Activated naive CD8-positive, alpha-beta T cell treated with anti-CD3 and anti-CD28 coated beads, Interleukin-2, amount 10 ng/mL, durations not matched to agents 7 days and 5 days (primary cell): ENCODE measurements at places on chromosomes 11 and 22.

GRCh38 chr11:119088406-119088805 is 3.7 kb downstream of the HMBS start:
- H3K27me3 ChIP-seq, result no peaks in the 10 kb centered on the region
- H3K36me3 ChIP-seq, result peaks cover 14% of the 10 kb centered on the region
- H3K4me3 ChIP-seq, result no peak overlapping the region
- peaks cover 46% of the 10 kb centered on the region for H3K4me1 ChIP-seq

GRCh38 chr22:40055143-40055883 is 60.6 kb downstream of the FAM83F start:
- no peak for DNase-seq
- peak overlapping the region; percentile 96 for H3K27ac ChIP-seq
- H3K4me1 ChIP-seq, result peaks cover 68% of the 10 kb centered on the region

- no peaks in the 10 kb centered on the region for H3K36me3 ChIP-seq
- no peak overlapping the region for H3K4me3 ChIP-seq
- DNase-seq, result no peak
- peaks cover 25% of the 10 kb centered on the region for H3K27me3 ChIP-seq
Measured at GRCh38 chr11:69010361-69010891, 2.6 kb downstream of the MRGPRF start.

- H3K36me3 ChIP-seq, result peaks cover 2% of the 10 kb centered on the region
- DNase-seq, result no peak
- H3K27ac ChIP-seq, result no peak overlapping the region
- no peaks in the 10 kb centered on the region for H3K27me3 ChIP-seq
- no peak overlapping the region for H3K4me3 ChIP-seq
- H3K4me1 ChIP-seq, result peaks cover 20% of the 10 kb centered on the region
Measured at GRCh38 chr11:121032546-121032945, 8.6 kb downstream of the TBCEL start.

DNA sequence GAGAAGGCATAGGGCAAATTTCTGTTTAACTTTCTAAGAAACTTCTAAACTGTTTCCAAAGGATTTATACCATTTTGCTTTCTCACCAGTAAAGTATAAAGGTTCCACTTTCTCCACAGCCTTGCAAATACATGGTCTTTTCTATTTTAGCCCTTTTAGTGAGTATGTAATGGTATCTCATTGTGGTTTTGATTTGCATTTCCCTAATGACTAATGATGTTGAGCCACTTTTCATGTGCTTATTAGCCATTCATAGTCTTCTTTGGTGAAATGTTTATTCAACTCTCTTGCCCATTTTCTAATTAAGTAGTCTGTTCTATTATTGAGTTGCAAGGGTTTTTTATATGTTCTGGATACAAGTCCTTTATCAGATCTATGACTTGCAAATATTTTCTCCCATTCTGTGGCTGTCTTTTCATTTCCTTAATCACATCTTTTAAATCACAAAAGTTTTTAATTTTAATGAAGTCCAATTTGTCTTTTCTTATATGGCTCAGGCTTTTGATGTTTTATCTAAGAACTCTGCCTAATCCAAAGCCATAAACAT is 83.8 kb upstream of the KCNQ1OT1 start:
- peaks cover 4% of the 10 kb centered on the region for H3K36me3 ChIP-seq
- no peak overlapping the region for H3K4me3 ChIP-seq
- H3K4me1 ChIP-seq, result no peaks in the 10 kb centered on the region
- H3K27me3 ChIP-seq, result peaks cover 5% of the 10 kb centered on the region

DNA sequence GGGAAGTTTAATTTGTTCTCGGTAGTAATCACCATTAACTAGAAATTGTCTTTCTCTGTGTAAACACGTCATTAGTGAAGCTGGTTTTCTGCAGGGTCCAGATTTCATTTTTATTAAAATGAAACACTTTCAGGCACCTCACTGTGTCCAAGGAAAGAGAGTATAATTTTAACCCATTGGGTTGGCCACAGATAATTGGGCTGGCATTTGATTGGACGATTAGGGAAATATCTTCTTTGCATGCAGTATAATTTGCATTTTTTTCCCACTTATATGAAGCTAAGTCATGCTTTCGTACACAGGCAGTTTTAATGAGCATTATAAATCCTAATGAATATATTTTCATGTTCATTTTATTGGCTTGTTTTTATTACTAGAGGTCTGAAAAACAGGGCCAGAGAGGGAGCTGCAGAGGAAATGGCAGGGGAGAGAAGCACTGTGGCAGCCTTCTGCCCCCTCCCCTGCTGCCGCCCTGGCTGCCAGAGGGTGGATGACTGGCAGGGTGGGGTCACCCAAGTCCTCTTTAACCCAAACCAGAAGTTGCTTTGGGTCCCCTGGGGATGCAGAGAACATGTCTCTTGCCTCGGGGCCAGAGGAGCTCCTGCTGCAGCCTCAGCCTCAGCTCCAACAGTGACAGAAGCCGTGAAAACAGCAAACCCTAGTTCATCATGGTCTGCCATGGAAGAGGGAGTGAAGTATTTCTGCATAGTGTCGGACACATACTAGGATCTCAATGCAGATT is 93.9 kb downstream of the PKNOX2 start:
- no peak overlapping the region for H3K27ac ChIP-seq
- no peaks in the 10 kb centered on the region for H3K4me1 ChIP-seq
- no peak for DNase-seq
- H3K4me3 ChIP-seq, result no peak overlapping the region
- peaks cover 20% of the 10 kb centered on the region for H3K27me3 ChIP-seq
- H3K36me3 ChIP-seq, result no peaks in the 10 kb centered on the region

DNA sequence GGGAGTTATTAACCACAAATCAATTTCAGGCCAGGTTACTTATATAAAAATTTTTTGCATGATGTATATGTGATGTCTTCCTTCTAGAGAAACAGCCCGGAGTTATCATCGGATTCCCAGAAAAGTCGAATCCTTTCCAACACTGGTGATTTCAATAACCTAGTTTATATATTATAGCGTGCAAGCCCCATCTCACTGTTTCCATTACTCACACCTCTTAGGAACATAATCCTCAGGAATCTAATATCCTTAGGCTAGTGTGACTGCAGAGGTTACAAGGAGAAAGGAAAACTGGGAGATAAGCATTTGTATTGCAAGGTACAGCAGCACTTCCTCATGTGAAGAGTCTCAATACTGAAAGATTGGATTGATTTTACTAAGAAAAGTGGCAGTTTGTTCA is 20.3 kb downstream of the ARHGAP20 start:
- H3K27ac ChIP-seq, result no peak overlapping the region
- H3K27me3 ChIP-seq, result peaks cover 13% of the 10 kb centered on the region
- DNase-seq, result no peak
- no peaks in the 10 kb centered on the region for H3K36me3 ChIP-seq
- H3K4me3 ChIP-seq, result no peak overlapping the region

DNA sequence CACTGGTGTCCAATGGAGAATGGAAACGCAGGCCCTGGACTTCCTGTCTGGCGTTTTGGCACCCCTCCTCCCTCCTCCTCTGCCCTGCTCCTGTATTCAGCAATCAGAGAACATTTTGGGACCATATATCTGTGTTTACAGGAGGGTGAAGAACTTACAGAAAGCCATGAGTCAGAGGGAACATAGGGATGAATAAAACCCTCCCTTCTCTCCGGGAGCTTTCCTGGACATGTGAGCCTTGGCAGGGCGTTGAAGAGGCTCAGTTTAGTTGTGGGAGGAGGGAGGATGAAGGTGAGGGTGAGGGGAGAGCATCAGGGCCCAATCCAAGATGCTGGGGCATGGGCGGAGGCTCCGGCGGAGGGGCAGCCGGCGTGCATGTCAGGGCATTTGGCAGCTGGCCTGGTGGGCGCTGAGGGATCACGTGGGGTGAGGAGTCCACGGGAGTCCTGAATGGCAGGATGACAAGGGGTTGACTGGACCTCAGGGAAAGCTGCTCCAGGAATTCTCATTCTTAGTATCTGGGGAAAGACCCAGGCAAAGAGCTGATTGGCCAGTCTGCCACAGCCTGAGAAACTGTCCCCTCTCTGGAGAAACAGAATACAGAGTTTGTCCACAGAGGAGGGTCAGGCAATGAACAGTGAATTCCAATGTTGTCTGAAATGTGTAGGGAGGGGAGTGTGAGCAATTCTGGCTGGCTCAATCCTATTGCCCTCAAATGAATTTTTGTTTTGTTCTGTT is 28.9 kb downstream of the MICAL2 start:
- no peak for DNase-seq
- peaks cover 23% of the 10 kb centered on the region for H3K36me3 ChIP-seq
- H3K4me3 ChIP-seq, result no peak overlapping the region
- H3K27ac ChIP-seq, result no peak overlapping the region

GRCh38 chr11:63870351-63871140 is 31.6 kb downstream of the MARK2 start:
- no peak for DNase-seq
- H3K36me3 ChIP-seq, result peaks cover 19% of the 10 kb centered on the region
- no peaks in the 10 kb centered on the region for H3K27me3 ChIP-seq
- H3K4me3 ChIP-seq, result peak overlapping the region; percentile 81

DNA sequence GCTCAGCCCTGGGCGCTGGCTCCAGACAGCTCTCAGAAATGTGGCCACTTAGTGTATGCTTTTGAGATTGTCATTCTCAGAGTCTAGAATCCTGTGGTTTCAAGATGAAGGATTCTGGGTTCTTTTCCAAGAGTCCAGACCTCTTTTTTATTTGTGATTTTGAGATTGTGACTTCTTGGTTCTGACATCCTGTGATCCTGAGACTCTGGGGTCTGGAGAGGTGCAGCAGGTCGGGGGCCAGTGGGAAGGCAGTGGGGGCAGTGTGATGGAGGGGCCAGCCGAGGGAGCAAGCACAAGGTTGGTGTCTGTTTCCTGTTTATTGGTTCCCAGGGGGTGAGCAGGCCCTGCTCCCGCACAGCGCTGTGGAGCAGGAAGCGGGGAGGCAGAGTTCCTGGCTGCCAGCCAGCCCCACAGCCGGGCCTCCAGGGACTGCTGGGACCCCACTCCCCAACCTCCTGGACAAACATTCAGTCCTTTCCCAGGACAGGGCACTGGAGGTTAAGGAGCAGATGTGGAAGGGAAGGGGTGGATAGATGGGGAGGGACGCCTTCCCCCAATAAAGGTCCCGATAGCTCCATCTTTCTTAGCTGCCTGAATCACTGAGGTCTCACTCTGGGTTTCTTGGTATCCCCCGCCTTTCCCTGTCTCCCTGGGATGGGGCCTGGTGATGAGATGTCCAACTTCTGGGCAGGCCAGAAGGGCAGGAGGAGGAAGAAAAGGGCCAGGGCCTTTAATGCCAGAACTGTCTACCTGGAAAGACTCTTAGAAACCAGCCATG is 13.7 kb downstream of the ARHGEF17 start:
- peak overlapping the region; percentile 20 for H3K27ac ChIP-seq
- no peaks in the 10 kb centered on the region for H3K27me3 ChIP-seq
- DNase-seq, result no peak
- peaks cover 11% of the 10 kb centered on the region for H3K4me1 ChIP-seq
- no peaks in the 10 kb centered on the region for H3K36me3 ChIP-seq

DNA sequence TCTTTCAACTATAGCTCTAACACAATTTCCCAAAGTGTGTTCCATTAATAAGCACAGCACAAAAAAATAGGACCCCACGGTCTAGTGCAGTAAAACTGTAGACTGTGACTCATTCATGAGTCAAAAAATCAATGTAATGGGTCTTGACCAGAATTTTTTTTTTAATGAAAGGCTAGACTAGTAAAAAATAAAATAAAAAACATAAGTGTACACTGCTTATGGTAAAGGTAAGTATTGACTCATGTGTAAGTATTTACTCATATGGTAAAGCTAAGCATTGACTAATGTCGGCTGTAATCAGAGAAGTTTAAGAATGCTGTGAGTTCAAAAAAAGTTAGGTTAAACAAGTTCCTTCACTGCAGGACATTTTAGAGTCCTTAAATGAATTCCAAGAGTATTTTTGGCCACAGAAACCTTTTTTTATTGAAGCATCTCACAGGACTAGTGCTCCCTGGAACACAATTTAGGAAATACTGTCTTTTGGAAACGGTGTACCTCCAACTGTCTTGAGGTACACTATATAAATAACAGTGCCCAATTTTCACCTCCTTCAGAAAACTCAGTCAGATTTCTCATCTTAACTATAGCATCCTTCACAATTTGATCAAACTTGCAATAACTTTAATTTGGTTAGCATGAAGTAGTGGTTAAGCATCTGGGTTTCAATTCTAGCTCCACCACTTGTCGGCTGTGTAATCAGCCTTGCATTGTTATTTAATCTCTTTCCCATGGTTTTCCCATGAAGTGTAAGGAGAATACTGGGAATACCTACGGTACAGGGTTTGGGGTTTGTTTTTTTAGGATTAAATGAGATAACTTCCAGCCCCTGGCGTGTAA is 2.1 kb downstream of the CCDC73 start:
- H3K36me3 ChIP-seq, result no peaks in the 10 kb centered on the region
- H3K4me3 ChIP-seq, result peak overlapping the region; percentile 60
- H3K27ac ChIP-seq, result no peak overlapping the region

- no peaks in the 10 kb centered on the region for H3K36me3 ChIP-seq
- no peak overlapping the region for H3K27ac ChIP-seq
- H3K27me3 ChIP-seq, result peaks cover 8% of the 10 kb centered on the region
Measured at GRCh38 chr11:4589017-4589416, 4.8 kb upstream of the OR52I1 start.

GRCh38 chr11:111976119-111976766 is 39.1 kb downstream of the DIXDC1 start:
- H3K4me1 ChIP-seq, result peaks cover 4% of the 10 kb centered on the region
- H3K4me3 ChIP-seq, result peak overlapping the region; percentile 62
- DNase-seq, result no peak
- peaks cover 2% of the 10 kb centered on the region for H3K36me3 ChIP-seq
- peaks cover 23% of the 10 kb centered on the region for H3K27me3 ChIP-seq

DNA sequence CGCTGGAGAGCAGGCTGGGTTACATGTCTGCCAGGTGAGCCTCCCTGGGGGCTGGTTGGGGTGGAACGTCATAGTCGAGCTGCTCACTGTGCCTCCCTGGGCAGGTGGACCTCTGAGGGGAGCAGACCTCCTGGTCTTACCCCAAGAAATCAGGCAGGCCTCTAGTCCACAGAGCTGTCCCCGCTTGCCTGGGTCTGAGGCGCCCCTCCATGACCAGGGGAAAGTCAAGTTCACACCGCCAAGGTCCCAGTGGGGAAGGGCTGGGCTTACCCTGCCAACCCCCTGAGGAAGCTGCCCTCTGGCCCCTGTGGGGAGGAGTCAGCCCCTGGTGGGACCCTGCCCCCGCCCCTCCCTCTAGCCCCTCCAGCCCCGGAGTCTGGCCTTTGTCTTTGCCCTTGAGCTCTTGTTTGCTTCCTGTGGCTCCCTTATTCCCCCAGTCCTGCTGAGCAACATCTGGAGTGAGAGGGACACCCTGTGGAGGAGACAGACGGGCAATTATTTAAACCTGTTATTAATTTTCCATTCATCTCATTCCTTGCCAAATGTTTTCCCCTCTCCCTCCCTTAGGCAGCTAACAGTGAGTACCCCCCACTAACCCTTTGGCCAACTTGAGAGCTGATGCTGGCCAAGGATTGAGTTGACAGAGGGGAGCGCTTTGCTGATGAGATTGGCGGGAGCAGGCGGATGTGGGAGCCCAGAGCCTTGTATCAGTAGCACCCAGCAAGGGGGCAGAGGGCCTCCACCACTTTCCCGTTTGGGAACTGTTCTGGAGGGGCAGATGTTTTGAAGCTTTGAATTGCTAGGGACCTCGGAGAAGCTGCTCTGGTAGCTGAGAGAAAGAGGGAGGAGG is 83.4 kb downstream of the CEP164 start:
- no peak for DNase-seq
- no peaks in the 10 kb centered on the region for H3K4me1 ChIP-seq
- H3K36me3 ChIP-seq, result peaks cover 13% of the 10 kb centered on the region
- no peaks in the 10 kb centered on the region for H3K27me3 ChIP-seq
- no peak overlapping the region for H3K27ac ChIP-seq

GRCh38 chr11:125141686-125142535 is 22.6 kb upstream of the PKNOX2 start:
- H3K4me3 ChIP-seq, result no peak overlapping the region
- DNase-seq, result peak; percentile 72
- H3K27ac ChIP-seq, result no peak overlapping the region
- no peaks in the 10 kb centered on the region for H3K4me1 ChIP-seq
- H3K27me3 ChIP-seq, result peaks cover 21% of the 10 kb centered on the region
